Stimulated activated CD4-positive, alpha-beta T cell treated with anti-CD3 and anti-CD28 coated beads, Interleukin-15, amount 100 ng/mL, for 24 hours (primary cell): ENCODE measurements at places on chromosomes 1 and 21.

DNA sequence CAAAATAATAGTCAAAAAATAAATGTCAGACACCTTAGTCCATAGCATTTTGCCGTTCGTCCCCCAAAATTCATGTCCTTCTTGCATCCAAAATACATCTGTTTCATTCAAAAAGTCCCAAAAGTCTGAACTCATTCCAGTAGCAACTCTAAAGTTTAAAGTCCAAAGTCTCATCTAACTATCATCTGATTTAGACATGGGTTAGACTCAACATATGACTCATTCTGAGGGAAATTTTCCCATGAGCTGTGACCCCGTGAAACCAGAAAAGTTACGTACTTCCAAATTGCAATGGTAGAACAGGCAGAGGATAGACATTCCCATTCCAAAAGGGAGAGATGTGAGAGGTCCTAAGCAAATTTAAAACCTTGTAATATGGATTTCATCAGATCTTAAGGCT lies 48.6 kb upstream of the CACHD1 start:
- no peak for DNase-seq

GRCh38 chr1:17466359-17466758 lies 26.9 kb upstream of the RCC2 start:
- DNase-seq: no peak

DNA sequence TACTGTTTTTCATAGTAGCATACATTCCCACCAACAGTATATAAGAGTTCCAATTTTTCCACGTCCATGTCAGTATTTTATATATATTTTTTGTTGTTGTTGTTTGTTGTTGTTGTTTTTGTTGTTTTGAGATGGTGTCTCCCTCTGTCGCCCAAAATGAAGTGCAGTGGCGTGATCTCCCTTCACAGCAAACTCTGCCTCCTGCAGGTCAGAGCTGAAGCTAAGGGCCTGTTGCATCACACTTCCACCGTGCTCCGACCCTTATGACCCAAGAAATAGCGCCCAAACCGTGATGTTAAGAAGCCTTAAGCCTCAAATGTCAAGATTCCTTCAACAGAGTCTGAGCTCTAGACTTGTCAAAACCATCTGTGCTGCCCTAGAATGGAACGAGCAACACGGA lies 2032.3 kb downstream of the MRPL39 start:
- no peak for DNase-seq

GRCh38 chr1:165050246-165050645 lies 306.3 kb downstream of the LMX1A start:
- no peak for DNase-seq

DNA sequence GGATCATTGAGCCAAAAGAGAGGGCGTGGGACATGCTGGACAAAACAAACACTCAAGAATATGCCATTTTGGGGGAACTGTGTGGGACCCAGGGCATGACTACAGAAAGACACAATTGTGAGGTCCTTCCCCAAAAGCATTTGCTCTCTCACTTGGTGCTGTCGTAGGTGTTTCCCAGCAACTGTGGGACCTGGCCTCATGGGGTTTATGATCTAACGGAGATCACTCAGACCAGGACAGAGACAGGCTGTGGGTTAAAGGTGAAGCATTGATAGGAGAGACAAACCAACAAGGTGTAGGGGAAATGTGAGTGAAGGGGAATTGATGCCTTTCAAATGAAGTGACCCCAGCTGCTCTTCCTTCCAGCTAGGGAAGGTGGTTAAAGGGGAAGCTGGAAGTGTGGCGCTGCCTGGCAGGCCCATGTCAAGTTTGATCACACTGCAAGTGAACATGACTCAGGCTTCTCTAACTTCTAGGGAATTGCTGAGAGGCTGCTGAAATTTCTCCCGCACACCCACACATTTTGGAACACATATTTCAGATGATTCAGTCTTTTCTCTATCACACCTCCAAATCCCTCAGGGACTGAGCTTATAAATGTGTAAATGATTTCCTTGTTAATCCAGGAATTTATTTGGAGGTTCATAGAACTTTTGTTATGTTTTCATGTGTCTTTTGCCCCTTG lies 30.2 kb downstream of the TRAF5 start:
- DNase-seq: no peak

- DNase-seq: no peak
Observed at GRCh38 chr1:32242341-32242851, 4.6 kb upstream of the FAM167B start.

- DNase-seq: no peak
Observed at GRCh38 chr1:95287081-95287480, 53.1 kb downstream of the RWDD3 start.
